ENCODE measurements at places on chromosomes 2 and 18.

- DNase-seq = no peak
Measured at GRCh38 chr2:175251425-175252041, 70.0 kb upstream of the ATP5MC3 start.

DNA sequence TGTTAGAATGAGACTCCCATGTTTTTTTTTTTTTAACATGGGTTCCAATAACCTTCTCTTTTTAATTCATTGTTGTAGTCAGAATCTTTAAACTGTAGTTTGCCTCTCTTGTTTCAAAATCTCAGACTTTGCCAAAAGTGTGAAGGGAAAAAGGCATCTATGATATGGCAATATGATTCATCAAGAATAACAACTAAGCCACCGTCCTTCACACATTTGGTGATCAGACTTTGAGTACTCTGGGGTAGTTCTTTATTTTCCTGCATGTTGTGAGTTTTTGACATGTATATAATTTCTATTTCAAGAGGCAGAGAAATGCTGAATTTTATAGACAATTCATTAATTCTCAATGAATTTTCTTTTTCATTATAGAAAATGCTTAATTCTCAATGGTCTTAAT is 53.5 kb upstream of the CERS6 start:
- DNase-seq = no peak

DNA sequence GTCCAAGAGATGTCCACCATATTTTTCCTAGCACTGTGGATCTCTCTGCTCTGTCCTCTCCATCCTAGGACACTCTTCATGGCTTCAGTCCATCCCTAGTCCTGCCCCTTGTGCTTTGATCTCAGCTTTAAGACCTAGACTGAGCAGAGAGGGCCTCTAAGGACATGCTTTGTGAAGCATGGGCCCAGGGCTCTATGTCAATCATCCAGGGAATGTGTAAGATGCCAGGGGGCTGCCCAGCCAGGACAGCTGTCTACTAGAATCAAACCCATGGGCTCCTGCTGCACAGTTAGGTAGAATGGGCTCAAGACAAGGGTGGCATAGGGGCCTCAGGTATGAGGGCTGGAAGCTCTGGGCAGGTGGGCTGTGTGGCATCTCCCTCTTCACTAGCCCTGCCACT is 24.9 kb downstream of the TET3 start:
- no peak for DNase-seq

DNA sequence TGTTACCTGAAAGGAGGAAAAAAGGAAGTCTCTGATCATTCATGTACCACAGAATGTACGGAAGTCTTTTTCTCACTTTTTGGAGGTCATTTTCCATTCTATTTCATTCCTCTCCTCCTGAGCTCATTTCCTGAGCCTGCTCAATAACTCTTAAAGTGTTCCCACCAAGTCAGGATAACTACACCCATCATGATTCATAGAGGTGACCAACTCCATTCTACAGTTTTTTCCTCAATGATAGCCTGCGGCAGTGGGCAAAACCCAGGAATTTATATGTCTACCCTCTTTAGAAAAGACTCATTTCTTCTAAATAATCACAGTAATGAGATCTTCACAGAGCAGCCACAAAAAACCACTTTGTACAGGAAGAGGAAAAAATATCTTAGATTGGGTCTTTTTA is 372.5 kb downstream of the RBM43 start:
- DNase-seq = no peak

GRCh38 chr2:221293949-221294742 is 278.0 kb downstream of the EPHA4 start:
- no peak for DNase-seq

DNA sequence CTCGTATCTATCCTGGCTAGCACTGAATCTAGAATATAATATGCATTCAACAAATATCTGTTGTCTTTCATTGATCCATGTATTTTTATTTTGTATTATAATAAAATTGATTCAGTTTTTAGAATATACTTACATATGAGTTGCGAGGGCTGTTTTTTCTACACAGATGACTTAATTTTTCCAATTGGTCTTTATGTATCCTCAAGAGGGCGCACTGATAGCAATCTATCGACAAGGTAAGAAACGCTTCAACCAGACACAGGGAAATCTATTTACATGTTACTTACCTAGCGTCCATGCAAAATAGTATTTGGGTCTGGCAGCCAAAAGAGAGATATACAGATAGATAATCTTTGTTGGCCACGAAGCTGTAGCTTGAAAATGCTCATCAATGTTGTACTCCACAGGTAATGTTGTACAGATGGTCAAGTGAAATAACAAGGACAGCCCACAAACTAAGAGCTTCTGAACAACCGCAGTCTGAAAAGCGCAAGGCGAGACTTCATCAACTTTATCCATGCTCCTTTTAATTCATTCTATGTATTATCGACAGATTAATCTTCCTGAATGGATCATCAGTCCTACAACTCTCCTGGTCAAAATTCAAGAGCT is 35.5 kb upstream of the KIDINS220 start:
- DNase-seq = no peak

GRCh38 chr2:54770676-54771075 is 47.2 kb downstream of the EML6 start:
- DNase-seq = no peak

- no peak for DNase-seq
Measured at GRCh38 chr2:14654835-14655282, 22.3 kb downstream of the LRATD1 start.

DNA sequence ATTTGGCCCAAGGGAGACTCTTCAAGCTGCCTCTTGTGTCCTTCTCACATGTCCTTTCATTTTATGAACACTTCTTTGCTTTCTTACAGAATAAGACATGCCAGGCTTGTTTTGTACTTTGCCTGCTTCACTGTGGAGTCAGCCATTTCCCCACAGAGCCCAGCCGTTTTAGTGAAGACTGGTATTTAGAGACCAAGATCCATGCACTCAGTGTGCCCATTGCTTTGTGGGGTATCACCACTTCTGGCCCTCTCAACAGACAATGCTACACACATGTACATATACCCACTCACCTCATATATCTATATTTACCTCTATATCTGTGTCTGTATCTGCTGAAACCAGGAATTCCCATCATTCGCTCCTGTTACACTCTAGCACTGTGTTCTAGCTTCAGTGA is 74.1 kb downstream of the FARP2 start:
- no peak for DNase-seq

DNA sequence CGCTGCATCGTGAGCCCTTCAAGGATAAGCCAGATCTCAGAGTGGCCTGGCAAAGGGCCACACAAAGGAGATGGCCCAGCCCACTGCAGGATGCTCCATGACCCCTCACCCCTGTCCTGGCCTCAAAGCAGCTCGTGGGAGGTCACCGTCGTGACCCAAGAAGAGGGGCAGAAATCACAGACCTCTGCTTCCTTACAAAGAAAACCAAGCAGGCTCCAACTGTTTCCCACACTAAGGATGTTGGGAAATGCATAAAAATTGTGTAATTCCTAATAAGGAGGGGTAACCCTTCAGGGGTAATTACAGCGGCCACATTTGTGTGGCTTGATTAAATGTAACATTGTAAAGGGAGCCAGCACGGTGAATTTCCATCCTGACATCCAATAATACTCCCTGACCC is 102.3 kb downstream of the BOD1L2 start:
- DNase-seq = no peak

- DNase-seq = no peak
Measured at GRCh38 chr2:131413148-131413747, 49.3 kb upstream of the RAB6D start.

- no peak for DNase-seq
Measured at GRCh38 chr2:235637896-235638295, 144.1 kb downstream of the AGAP1 start.

DNA sequence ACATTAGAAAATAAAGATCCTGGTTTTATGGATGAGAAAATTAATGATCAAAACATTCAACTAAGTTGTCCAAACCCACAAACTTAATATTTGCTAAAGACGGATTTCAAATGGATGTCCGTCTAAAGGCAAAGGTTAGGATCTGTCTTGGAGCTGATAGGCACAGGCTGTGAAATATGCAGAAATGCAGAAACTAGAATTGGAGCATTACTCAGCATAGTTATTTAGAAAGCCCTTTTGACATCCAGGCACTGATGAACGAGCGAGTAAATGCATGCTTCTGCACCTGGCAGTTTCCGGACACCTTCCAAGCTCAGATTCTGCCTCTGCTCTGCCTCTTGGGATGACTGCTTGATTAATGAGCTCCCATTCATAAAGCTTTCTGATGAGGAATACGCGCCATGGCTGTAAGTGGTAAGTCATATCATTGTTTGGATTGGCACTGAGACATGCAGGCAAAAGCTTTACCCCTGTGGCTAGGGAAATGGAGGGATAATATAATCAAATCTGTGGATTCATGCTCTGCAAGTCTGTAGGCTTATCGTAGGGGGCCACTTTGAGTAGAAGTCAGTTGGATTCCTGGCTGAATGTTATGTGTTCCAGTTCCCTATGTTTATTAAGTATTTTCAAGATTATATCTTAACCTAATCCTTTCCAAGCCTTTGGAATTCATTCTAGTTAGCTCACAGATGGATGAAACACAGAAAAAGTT is 2176.3 kb upstream of the CELF4 start:
- no peak for DNase-seq

DNA sequence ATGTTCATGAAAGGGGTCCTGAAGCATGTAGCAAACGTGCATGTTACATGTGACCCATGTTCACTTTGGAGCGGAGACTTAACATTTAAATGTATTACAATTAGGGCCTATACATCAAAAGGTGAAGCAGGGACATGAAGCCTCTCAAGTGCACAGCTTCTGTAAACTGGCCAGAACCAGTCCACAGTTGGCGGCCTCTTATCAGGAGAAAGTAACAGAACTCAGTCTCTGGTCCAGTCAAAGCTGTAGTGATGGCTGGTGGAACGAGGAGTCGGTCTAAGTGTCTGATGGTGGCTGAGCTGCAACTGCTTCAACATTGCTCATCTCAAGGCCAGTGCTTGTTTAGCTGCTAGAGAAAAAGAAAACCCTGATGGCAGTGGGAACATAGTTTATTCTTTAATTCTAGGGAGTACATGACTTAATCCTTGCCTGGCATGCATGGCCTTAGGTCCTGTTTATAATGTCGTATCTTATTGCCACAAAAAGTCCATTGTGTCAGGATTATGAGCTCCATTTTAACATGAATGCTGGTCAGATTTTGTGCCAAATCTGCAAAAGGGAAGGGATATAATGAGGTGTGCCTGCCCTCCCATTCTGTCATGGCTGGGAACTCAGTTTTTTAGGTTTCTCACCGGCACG is 22.2 kb upstream of the YES1 start:
- no peak for DNase-seq
